Small intestine (tissue), 16 donors: ENCODE measurements at places on chromosomes 6 and 20. TPM values are rescaled to one million over a fixed set of nuclear protein-coding genes. Genes with fewer than 3 reads are reported as not detected.

DNA sequence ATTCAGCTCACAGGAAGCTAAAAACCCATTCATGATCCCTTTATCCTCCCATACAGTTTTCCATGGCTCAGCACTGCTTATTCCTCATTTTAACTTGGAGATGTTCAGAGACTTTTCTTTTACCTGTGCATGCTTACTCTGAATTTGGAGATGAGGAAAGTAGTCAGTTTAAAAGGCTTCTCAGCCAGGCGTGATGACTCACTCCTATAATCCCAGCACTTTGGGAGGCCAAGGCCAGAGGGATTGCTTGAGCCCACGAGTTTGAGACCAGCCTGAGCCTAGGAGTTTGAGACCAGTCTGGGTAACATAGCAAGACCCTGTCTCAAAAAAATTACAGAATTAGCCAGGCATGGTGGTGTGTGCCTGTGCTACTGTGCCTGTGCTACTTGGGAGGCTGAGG lies 30.3 kb upstream of the TMEM217 start:
- peaks cover 13% of the 10 kb centered on the region for H3K36me3 ChIP-seq
- no peaks in the 10 kb centered on the region for H3K27me3 ChIP-seq
- H3K4me1 ChIP-seq, result no peaks in the 10 kb centered on the region
- no peak overlapping the region for H3K4me3 ChIP-seq

- no peaks in the 10 kb centered on the region for H3K4me1 ChIP-seq
- H3K36me3 ChIP-seq, result no peaks in the 10 kb centered on the region
- no peak overlapping the region for H3K27ac ChIP-seq
Observed at GRCh38 chr6:169092375-169092774, 161.3 kb downstream of the THBS2 start.

DNA sequence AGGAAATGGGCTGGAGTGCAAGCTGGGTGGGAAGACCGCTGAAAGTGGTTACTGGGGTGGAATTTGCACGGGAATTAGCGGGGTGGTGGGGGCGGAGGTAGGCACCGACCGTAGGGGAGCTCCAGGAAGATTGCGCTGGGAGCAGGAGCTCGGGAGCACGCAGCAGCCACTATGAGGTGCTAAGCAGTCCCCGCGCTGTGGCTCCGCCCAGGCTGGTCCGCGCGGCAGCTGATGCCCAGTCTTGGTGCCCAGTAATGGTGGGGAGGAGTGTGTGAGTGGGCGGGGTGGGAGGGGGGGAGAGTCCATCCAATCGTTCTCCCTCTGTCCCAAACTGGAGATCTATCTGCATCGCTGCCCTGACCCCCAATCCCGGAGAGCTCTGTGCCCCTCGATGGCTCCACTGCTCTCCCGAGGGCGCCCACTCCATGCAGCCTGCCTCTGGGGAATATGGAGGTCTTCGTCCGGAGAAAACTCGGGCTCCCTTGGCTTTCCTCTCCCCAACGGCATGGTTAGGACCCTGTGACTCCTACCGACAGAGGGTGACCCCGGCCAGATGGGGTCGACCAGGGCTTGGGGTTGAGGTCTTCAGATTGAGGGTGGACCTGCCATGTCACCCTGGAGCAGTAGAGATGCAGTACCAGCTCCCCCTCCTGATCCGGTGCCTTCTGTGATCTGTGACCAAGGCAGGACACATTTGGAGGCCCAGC lies 5.3 kb downstream of the TP53TG5 start:
- peaks cover 28% of the 10 kb centered on the region for H3K4me1 ChIP-seq
- no peak overlapping the region for H3K27ac ChIP-seq
- no peaks in the 10 kb centered on the region for H3K27me3 ChIP-seq
- DNase-seq, result no peak
- no peak overlapping the region for H3K4me3 ChIP-seq

DNA sequence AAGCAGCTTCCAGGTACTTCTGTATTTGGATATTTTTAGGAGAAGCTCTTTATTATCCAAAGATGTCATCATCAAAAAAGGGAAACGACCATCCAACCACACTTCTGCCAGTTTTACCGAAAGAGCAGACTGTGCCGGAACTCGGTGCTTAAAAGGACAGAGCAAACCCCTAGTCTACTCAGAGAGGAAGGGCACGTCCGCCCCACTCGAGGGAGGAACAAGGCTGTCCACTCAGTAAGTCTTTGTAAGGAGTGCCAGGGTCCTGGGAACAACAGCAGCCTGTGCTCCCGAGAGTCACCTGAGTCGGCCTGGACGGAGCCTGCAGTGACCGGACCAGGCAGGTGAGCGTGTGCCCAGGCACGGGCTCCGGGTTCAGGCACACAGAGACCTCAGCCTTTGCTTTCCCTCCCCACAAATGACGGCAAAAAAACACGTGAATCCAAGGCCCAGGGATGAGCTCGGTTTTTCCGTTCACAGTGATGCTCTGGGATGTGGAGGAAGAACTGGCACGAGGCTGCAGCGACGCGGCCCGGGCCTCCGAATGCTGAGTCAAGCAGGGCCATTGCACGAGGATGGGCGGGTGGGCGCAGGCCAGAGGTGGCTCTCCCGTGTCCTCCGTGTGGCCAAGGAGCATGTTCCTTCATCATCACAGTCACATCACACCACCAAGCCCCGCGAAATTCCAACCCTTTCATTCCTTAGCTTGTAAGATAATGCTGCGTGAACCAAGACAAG lies 17.4 kb upstream of the SLCO4A1 start:
- peaks cover 19% of the 10 kb centered on the region for H3K4me1 ChIP-seq
- no peaks in the 10 kb centered on the region for H3K27me3 ChIP-seq
- H3K36me3 ChIP-seq, result no peaks in the 10 kb centered on the region
- DNase-seq, result no peak
- peak overlapping the region; percentile 99 for H3K27ac ChIP-seq

DNA sequence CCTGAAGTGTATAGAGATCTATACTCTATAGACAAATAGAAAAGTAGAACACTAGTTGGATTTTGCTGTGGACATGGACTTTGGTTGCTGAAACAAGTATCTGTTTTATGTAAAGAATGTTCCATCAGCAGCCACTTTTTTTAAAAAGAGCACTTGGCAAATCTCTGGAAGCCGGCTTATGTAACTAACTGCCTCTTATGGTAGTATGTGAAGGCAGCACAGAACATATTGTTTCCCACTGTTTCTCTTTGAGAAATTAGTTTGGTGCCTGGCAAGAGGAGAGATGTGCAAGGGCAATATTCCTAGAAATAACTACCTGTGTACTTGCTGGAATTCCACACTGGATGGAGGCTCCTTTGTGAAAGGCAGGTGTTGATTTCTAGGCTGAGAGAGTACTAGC lies 242.3 kb upstream of the PREP start:
- DNase-seq, result peak; percentile 39
- peak overlapping the region; percentile 8 for H3K27ac ChIP-seq
- H3K4me3 ChIP-seq, result no peak overlapping the region
- no peaks in the 10 kb centered on the region for H3K27me3 ChIP-seq
- H3K36me3 ChIP-seq, result no peaks in the 10 kb centered on the region

DNA sequence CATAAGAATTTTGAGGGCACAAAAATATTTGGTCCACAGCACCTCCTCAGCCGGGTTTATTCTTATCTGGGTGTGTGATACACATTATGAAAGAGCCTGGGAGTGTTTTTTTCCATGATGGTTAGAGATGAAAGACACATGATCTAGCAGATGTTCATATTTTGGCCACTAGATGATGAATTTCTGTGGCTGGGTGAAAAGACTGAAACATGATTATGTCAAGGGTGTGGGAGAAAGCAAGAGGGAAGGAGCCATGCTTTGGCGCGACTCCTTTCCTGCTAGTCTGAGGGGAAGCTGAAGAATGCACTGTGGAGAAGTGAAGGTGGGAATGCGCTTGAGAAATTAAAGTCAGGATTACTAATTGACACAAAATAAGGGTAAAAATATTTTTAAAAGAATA lies 102.3 kb downstream of the SH3BGRL2 start:
- DNase-seq, result no peak
- H3K27ac ChIP-seq, result no peak overlapping the region
- H3K4me1 ChIP-seq, result no peaks in the 10 kb centered on the region
- no peak overlapping the region for H3K4me3 ChIP-seq
- no peaks in the 10 kb centered on the region for H3K27me3 ChIP-seq

GRCh38 chr20:54759589-54759988 lies 284.2 kb downstream of the DOK5 start:
- no peaks in the 10 kb centered on the region for H3K4me1 ChIP-seq
- DNase-seq, result no peak
- H3K27ac ChIP-seq, result no peak overlapping the region
- no peak overlapping the region for H3K4me3 ChIP-seq

DNA sequence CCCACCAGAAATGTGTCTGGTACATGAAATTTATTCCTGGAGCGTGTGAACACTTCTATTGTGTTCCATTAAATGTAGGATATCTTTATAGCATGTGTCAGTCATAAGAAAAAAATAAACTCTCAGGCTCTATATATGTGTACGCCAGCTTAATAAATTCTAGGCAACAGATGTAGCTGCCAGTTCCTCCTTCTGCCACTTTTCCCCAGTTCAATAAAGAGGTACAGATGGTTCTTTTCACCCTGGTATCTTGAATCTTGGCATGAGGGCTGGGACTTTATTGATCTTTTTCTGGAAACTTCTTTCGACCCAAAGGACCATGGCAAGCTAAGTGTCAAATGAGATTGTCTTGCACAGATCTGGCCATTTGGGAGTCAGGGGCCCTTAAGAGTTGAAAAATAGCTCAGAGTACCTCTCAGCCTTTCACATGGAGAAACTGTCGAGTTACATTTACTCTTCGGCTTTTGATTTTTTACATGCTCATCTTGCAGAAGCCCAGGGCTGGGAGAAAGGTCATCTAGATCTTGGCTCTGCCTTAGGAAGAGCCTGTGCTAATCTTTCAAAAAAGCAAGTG lies 240.9 kb downstream of the DOK5 start:
- DNase-seq, result no peak
- H3K27ac ChIP-seq, result no peak overlapping the region
- no peaks in the 10 kb centered on the region for H3K27me3 ChIP-seq
- no peak overlapping the region for H3K4me3 ChIP-seq
- H3K36me3 ChIP-seq, result no peaks in the 10 kb centered on the region
- no peaks in the 10 kb centered on the region for H3K4me1 ChIP-seq

The SIRPD gene
- not detected for polyA plus RNA-seq

The TCF21 gene
- 6.9 TPM for polyA plus RNA-seq

The NAA20 gene
- 46.3 TPM for polyA plus RNA-seq

The CST4 gene
- not detected for polyA plus RNA-seq

The STMND1 gene
- not detected for polyA plus RNA-seq

The SIGLEC1 gene
- polyA plus RNA-seq, result 0.22 TPM

The TPBG gene
- polyA plus RNA-seq, result 1.3 TPM

The FERMT1 gene
- polyA plus RNA-seq, result 3.2 TPM

The CLPSL2 gene
- not detected for polyA plus RNA-seq

The EPB41L1 gene
- 14.2 TPM for polyA plus RNA-seq
